CD4-positive, alpha-beta T cell treated with Interleukin-4 for 4 hours (primary cell): ENCODE measurements at places on chromosomes 1 and 21.
A peak's percentile ranks its signal among the peaks of the same experiment; 100 is the strongest.

GRCh38 chr21:42405064-42406013, 1.6 kb downstream of the UBASH3A start:
- no peak for DNase-seq

- DNase-seq: no peak
These were observed 4.6 kb downstream of the CRYBG2 start for GRCh38 chr1:26349188-26349876.

DNA sequence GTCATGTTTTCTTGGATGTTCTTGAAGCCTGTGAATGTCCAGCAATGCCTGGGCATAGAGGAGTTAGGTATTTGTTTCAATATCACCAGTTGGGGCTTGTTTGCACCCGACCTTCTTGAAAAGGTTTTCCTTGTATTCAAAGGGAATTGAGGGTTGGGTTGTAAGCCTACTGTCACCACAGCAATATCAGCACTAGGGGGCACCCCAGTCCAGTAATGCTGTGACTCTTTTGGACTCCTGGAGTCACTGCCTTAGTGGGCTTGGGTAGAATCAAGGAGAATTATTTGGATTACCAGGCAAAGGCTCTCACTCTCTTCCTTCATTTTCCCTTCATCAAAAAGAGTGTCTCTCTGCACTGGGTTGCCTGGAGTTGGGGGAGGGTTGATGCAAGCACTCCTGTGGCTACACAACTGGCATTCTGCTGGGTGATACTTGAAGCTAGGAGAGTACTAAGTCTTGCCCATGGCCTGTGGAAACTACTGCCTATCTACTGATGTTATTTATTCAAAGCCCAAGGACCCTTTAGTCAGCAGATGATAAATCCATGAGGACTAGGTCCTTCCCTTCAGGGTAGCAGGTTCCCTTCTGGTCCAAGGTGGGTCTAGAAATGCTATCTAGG, 34.5 kb downstream of the OR10R2 start:
- DNase-seq: peak; percentile 25

- DNase-seq: no peak
These were observed 35.2 kb downstream of the ZNF670 start for GRCh38 chr1:247043406-247043805.

- DNase-seq: no peak
These were observed 7.6 kb downstream of the RSBN1 start for GRCh38 chr1:113804421-113805255.

DNA sequence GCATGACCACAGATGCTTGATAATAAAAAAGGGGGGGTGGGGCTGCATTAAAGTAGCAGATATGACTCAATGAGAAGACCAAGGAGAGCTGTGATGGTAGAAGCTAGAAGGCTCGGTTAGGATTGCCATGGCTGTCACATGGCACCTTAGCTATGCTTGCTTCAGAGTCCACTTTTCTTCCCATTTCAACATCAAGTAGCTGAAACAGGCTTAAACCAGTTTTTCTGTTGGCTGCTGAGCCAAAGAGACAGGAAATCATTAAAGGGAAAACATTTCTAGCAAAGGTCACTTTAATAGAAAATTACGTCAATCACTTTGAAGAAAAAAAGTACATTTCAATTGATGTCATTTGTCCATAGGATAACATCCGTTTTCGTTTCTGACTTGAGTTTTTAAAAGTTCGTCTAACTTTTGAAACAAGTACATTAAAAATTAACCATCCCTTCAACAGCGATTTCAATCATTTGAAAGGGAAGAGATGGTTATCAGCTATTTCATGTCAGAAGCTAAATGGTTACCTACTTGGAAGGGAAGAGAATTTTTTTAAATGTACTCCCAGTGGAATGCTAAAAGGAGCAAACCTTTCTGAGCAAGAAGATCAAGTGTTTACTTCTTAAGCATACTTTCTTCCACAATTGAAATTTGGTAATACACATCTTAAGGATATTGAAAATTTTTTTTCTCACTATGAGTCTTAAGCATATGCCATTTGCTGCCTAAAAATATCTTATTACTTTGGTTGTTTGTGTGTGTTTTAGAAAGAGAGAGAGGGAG, 488.1 kb upstream of the PRMT6 start:
- no peak for DNase-seq

DNA sequence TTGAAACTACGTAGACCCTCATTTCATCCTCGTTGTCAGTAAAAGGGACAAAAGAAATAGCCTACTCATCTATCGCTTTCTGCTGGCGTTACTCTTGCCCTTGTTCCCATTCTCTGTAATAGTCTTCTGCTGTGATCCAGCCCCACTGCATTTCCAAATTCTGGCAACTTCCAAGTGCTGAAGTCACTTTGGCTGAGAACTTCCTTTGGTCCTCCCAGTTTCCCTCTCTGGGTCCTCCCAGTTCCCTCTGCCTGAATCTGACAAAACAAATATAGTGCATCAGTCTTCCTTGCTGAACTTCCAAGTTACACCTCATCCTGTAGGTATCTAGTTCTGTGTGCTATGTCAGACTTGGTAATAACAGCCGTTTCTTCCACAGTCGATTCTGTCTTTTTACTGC, 47.0 kb upstream of the PLA2G4A start:
- no peak for DNase-seq

- peak; percentile 76 for DNase-seq
These were observed 4.5 kb upstream of the IER5 start for GRCh38 chr1:181083842-181084605.

GRCh38 chr21:15333951-15334350, 269.2 kb upstream of the NRIP1 start:
- DNase-seq: no peak

DNA sequence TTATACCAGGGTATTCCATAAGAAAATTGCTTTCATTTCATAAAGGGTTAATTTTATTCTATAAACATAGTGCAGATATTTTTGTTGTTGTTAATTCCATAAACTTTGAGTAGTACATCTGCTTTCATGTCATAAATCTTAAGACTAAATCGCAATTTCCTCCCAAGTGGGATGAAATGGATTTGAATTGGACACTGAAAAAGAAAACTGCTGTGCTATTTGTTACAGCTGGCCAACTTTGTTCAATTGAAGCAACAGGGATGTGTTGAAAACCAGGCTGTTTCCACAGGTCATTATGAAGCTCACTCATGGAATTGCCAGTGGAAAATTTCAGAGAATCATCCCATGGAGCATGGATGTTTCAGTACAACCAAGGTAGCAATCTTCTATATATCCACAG, 252.5 kb upstream of the RGS18 start:
- no peak for DNase-seq

DNA sequence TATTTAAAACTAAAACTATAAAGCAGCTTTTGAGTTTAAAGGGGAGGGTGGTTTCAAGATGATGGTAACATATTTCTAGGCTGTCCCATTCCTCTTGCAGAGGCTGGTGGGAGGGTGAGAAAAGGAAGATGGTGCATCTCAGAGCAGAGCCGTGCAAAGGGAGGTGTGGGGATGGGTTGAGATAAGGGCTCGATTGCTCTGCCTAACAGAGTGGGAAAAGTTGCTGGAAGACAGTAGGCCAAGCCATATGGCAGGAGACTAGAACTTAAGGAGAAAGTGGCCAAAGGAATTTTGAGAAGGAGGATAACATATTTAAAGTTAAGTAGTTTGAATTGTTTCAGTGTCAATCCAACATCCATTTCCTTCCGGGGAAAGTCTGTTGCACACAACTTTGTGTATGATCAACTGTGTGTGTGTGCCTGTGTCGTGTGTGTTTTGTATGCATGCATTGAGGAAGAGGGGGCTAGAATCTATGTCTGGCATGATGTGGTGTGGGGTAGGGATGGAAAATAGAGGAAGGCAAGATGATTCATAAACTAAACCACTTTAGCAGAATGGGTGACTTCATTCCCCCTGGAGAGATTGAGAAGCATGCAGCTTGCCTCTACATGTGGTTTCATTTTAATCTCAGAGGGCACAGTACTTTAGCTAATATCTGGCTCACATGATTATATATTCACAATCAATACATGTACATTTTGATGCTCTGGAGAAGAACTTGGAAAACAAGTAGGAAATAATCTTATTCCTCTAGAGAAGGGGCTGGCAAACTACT, 145.0 kb upstream of the DNAH14 start:
- DNase-seq: no peak

DNA sequence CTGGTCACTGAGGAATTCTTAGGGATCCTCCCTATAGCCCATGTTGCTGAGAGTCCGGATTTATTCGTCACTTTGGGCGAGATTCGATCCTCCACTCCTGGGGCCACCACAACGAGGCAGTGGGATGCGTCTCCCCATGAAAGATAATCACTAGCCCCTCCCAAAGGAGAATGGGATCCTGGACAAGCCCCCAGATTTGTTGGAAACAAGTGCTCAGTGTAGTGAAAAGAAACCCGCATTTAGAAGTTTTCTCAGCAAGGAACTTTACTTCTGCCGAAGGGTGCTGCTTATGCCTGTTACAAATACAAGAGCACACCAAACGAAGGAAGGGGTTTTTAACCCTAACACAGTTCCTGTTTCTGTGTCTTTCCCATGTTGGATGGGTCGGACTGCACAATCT, 83.3 kb downstream of the ZFYVE9 start:
- DNase-seq: no peak

DNA sequence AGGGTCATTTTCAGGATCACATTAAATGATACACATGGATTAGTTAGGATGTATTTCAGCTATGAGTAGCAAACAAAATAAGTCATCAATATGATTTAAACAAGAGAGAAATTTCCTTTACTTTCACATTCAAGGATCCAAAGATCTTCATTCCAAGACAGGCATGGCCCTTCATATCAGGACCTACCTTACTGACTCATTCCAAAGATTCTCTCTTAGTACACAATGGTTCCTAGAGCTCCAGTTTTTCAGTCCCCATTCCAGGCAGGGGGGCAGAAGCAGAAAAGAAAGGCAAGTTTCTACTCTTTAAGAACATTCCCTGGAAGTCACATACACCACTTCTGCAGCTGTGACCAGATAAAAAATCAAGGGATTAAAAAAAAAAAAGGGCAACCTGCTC, 23.7 kb downstream of the RGS2 start:
- no peak for DNase-seq

DNA sequence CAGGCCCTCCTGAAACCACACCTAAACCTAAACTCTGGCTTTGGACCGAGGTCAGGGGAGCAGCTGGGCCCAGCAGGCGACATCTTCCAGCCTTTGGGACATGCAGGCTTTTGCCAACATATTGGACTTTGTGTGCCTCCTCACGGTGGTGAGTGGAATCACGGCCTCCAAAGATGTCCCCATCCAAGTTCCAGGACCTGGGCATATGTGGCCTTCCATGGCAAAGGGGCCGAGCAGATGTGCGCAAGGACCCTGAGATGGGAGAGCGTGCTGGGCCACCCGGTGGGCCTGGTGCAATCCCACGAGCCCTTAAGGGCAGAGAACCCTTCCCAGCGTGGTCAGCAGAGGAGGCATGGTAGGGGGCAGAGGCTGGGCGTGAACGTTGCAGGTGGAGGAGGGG, 160.8 kb upstream of the C1orf174 start:
- DNase-seq: no peak

DNA sequence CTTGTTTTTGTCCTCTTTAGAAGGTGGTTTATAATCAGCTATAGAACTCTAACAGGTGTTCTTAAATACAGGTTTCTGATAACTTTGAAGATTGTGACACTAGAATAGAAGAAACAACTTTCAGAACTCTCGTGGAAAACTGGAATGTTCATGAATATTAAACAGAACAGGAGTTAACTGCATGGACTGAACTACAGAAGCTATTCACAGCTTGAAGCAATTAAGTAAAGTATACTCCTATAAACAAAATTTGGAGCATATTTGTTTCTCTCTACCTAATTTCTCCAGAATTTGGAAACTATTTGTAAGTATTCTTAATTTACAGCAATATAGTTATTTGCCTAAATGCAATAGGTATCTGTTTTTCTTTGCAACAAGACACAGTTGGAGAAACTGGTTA, 824.8 kb downstream of the ADGRL2 start:
- DNase-seq: no peak

- no peak for DNase-seq
These were observed 25.5 kb downstream of the CDC14A start for GRCh38 chr1:100377590-100378361.

- no peak for DNase-seq
These were observed 2.2 kb downstream of the UBAP2L start for GRCh38 chr1:154222918-154223317.

DNA sequence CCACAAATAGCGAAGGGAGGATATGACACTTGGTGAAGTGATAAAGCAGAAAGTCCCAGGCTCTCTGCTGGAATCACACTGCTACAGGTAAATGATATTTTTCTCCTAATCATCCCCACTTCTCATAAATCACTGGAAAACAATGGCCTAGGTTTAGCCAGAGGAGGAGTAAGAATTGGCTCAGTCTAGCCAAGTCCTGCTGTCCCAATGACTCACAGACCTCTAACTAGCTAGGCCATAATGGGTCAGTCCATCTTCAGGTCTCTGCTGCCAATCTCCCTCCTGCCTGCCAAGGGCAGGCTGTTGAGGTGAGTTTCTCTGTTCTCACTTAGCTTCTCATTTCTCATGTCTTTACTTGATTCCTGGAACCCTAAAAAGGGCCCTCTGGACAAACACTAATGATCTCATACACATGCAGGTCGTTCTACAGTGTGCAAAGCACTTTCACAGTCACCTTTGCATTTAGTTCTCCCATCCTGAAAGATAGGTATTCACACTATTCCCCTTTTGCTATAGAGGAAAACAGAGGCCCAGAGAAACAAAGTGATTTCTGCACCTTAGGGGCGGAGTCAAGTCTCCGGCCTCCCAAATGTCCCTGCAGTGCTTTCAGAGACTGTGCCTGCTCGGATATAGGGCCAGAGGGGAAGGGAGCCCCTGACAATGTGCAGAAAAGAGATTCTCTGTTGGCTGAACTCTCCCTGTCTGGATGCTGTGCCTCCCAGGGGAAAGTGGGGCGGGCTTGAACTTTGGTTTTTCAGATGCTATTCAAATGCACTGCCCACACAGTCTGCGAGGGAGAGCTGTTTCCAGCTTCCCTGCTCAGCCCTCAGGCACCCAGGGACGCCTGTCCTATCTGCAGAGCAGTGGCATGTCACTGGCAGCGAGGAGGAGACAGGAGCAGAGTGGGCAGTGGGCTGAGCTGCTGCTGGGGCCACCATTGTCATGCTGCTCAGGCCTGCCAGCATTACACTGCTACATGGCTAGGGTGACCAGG, 3.9 kb upstream of the CDK18 start:
- DNase-seq: no peak

DNA sequence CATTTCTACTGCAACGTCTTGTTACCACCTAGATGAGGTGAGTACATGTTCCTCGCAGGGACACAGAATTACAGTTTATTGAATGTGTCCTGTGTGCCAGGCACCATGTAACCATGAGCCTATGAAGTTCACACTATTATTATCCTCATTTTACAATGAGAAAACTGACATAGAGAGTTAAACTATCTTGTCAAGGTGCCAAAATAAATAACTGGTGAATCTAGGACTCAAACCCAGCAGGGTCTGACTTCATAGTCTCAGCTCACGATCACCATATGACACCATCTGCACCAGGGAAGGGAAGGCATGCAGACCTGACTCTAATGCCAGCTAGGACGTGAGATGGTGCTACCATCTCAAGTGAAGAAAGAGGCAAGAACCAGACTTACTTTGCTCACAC, 2.4 kb downstream of the SELE start:
- DNase-seq: no peak

GRCh38 chr21:37204580-37204979, 62.6 kb downstream of the VPS26C start:
- DNase-seq: no peak

- no peak for DNase-seq
These were observed 848 bp upstream of the APOBEC4 start for GRCh38 chr1:183653876-183654451.
